ENCODE measurements at places on chromosomes 12 and 14.

GRCh38 chr14:103022002-103022684 lies 35.2 kb downstream of the CDC42BPB start:
- peak; percentile 73 for DNase-seq

DNA sequence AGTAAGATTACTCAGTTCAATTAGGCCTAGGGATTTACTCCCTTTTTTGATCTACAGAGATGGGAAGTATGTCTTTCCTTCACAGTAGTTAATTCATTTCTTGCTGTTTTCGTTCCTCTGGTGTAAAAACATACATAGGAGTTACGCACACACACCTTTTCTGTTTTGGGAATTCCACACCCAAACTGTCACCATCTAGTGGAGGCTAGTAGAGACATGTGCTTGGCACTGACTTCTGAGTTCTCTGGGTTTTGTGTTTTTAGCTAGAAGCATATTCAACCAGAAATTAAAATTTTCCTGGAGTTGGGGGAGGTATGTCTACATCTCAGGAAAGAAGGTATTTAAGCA lies 1.4 kb downstream of the SUSD6 start:
- peak; percentile 65 for DNase-seq

DNA sequence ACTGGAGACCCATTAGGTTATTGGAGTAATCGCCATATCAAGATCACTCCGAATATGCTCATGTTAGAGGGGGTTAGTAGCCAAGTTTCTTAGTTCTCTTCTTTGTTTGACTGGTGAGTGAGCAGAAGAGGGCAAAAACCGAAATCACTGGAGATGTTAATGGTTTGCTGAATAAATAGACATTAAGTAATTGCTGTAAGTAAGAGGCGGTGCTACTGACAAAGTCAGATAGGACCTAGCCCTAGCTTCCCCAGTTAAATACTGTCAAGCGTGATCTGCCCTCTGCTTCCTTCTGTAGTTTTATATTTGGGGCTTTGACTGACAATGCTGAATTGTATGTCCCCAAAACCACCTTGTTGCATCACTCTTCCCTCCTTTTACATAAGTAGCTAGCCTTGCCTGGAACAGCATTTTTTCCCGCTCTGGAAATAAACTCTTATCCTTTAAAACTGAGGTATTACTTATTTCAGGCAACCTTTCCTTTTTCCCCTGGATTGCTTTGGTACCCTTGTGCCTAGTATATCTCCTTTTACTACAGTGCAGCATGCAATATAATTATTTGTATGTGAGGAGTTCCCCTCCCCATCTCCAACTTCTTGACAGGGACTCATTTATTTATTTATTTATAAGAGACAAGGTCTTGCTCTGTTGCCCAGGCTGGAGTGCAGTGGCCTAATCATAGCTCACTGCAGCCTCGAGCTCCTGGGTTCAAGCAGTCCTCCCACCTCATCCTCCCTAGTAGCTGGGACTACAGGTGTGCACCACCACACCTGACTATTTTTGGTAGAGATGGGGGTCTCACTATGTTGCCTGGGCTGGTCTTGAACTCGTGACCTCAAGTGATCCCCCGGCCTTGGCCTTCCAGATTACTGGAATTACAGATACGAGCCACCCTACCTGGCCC lies 1.4 kb downstream of the SNRPF start:
- DNase-seq, result peak; percentile 11

GRCh38 chr12:21618566-21618965 lies 13.9 kb upstream of the GYS2 start:
- DNase-seq, result no peak

- peak; percentile 80 for DNase-seq
Observed at GRCh38 chr12:15584366-15585041, 204.7 kb downstream of the EPS8 start.

DNA sequence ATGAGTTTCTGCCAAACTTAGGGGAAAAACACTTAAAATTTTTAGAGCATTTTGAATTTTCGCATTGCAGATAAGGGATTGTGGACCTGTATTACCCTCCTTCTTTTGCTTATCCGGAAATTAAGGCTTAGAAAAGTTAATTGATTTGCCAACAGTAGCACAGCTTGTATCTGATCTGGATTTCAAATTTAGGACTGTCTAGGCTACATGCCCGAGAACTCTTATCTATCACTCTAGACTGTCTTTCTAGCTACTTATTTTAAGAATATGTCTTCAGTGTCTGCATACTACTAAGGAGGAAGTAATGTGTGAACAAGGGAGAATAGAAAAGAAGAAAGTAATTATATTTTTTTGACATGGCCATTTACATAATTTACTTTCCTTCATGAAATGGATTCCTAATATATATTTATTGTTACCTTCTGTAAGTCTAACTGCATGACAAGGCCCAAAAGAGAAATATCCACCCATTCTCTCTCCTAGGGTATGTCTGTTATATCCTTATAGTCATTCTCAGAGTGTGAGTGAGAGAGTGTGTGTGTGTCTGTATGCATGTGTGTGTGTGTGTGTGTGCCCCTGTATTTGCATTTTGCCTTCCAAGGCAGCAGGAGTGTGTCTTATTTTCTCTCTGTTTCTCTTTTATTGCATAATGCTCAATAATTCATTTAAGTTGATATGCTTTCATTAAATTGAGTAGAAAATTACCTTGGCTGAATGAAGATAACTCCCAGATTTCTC lies 132.1 kb downstream of the SLC5A8 start:
- no peak for DNase-seq

DNA sequence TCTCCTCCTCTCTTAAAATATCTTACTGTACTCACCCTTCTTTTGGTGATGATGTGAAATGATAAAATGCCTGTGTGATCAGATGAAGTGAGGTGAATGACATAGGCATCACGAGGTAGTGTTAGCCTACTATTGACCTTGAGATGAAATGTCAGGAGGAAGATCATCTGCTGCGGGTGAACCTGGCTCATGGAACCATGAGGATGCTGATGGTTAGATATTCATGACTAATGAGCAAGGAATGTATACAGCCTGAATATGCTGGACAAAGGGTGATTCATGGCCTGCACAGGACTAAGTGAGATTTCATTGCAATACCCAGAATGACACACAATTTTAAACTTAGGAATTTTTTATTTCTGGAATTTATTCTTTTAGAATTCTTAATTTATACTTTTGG lies 89.6 kb downstream of the DAAM1 start:
- peak; percentile 91 for DNase-seq

GRCh38 chr12:71594214-71594948 lies 69.3 kb downstream of the ZFC3H1 start:
- no peak for DNase-seq

DNA sequence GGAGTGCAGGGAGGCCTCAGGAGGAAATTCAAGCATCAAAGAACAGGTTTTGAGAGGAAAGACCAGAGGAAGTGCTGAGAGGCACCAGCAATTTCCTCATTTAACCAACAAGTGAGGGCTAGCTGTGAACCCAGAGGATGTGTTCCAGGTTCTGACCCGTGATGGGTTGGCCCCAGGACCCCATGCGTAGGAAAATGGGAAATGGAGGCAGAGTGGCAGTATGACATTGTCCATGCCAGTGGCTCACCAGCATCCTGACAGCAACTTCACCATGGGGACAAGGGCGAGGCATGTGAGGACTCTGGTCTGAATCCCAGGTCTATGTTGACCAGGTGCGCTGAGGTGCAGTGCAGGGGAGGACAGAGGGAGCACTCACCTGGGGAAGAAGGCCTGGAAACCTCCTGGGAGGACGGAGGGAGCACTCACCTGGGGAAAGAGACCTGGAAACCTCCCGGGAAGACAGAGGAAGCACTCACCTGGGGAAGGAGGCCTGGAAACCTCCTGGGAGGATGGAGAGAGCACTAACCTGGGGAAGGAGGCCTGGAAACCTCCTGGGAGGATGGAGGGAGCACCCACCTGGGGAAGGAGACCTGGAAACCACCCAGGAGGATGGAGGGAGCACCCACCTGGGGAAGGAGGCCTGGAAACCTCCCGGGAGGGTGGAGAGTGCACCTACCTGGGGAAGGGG lies 6.7 kb upstream of the CACNA2D4 start:
- DNase-seq, result no peak

GRCh38 chr12:107320033-107320928 lies 226.9 kb upstream of the CRY1 start:
- peak; percentile 94 for DNase-seq

DNA sequence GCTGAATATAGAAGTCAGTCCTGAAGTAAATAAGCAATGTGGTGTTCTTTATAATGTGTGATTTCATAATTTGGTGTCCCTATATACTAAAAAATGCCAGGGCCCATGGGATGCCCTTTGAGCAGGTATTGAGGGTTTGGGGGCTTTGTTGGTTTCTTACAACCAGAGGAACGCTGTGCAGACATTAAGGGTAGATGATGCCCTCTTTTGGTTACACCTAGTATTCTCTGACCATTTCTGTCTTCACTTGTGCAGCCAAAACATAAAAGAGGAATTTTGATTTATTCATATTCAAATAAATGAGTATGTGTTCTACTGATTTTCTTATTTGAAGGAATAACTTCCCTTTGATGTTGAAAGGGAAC lies 3.0 kb downstream of the LGR5 start:
- DNase-seq, result no peak

DNA sequence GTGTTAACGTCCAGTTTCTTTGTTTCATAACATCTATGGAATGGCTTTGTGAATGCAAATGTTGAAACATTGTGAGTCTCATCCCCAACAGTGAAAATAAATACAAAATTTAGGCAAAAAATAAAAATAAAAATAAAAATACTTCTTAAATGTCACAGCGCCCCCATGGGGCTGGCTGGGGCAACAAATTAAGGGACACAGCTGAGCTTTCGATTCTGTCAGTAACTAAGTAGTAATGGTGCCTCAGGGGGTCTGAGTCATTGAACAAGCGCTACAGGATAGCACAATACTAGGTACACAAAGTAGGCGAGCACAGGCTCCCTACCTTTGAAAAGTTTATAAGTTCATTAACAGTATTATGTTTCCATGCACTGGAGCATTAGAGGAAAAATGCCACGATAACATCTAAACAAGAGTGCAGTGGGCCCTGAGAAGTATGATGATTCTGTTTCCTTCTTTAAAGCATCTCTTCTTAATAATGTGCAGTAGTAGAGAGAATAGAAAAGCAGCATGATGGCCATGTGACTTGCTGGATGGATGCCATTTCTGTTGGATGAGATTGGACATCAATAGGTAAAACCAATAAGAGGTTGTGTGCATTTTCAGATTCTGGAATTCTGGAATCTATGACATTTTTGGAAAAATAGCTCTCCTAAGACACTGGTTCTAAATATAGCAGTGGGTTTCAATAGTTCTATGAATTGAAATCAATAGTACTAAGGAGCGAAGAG lies 667.2 kb downstream of the DIO2 start:
- peak; percentile 87 for DNase-seq
